ENCODE measurements at places on chromosomes 6 and 20. TPM values are rescaled to one million over a fixed set of nuclear protein-coding genes. Genes with fewer than 3 reads are reported as not detected.

DNA sequence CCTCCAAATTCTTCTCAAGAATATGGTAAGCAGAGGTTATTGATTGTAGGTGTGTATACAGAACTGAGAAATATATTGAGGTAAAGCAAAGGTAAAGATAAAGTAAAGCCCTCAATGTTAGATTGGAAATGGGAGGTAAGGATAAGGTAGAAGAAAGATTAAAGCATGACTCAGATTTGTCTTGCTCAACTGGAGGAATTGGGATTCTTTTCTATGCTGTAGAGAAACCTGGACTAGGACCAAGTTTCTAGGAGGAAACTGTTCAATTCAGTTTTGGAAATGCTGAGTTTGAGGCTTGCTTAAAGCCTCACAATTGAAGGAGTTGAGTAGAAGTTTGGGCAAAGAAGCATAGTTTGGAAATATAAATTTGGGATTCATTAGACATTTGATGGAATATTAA lies 634.0 kb upstream of the PTCHD4 start:
- H3K36me3 ChIP-seq, result no peaks in the 10 kb centered on the region
- DNase-seq, result no peak
- H3K4me1 ChIP-seq, result no peaks in the 10 kb centered on the region
- no peak overlapping the region for H3K4me3 ChIP-seq

- H3K4me3 ChIP-seq, result no peak overlapping the region
- H3K27ac ChIP-seq, result no peak overlapping the region
- no peak for DNase-seq
- H3K4me1 ChIP-seq, result no peaks in the 10 kb centered on the region
- H3K36me3 ChIP-seq, result no peaks in the 10 kb centered on the region
- no peaks in the 10 kb centered on the region for H3K27me3 ChIP-seq
Observed at GRCh38 chr20:1539816-1540419, 17.6 kb downstream of the SIRPD start.

DNA sequence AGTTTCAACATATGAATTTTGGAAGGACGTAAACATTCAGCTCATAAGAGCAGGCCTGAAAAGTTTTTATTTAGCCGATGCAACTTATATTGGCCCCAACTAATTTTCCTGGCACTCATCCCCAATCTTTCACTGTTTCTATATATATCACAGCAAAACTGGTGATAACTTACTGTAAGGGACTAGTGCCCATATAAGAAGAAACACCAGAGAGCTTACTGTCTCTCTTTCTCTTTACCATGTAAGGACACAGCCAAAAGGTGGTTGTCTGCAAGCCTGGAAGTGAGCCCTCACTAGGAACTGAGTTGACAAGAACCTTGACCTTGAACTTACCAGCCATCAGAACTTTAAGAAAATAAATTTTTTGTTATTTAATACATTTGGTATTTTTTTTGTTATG lies 807.4 kb upstream of the CITED2 start:
- no peaks in the 10 kb centered on the region for H3K27me3 ChIP-seq
- H3K4me1 ChIP-seq, result no peaks in the 10 kb centered on the region
- no peak overlapping the region for H3K4me3 ChIP-seq
- no peak overlapping the region for H3K27ac ChIP-seq
- DNase-seq, result no peak

- no peaks in the 10 kb centered on the region for H3K27me3 ChIP-seq
- no peak overlapping the region for H3K27ac ChIP-seq
- DNase-seq, result no peak
- no peaks in the 10 kb centered on the region for H3K36me3 ChIP-seq
- no peaks in the 10 kb centered on the region for H3K4me1 ChIP-seq
Observed at GRCh38 chr6:41269716-41270115, 16.8 kb downstream of the TREM1 start.

DNA sequence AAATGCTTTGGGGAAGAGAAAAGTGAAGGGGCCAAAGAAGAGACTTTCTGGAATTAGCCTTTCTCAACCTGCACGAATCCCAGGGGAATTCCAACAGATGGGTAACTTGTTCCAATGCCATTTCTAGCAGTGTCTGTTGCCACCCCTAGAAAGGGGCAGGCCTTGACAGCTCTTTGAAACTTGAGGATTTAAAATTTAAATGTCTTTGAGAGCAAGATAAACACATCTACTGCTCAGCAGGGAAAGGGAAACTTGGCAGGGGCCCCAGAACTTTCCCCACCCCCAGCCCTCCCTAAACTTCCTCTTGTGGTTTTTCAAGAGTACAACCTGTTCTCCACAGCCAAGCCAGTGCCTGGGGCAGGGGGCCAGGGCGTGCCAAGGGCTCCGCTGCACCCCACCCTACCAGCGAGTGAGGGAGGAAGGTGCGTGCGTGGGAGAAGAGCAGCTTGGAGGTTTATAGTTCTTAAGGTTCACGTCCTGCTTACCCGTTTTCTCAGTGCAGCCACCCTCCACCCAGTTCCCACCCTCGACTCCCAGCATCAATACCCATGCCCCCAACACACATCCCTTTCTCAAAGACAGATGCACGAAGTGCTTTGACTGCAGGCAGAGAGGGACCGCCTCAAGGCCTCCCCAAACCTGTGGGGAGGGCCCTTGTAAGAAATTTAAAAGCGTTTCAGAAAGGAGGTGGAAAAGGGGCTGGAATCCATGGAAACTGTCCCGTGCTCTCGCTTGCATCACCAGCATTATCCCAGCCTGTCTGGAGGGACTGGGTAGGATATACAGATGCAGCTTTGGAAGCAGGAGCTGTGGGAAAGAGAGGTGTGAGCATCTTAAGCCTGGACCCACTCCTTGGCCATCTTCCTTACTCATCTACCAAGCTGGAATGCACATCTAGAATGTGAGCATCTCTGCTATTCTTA lies 4.5 kb upstream of the TAF8 start:
- peak overlapping the region; percentile 77 for H3K27ac ChIP-seq
- no peaks in the 10 kb centered on the region for H3K27me3 ChIP-seq
- peak; percentile 92 for DNase-seq
- no peaks in the 10 kb centered on the region for H3K36me3 ChIP-seq
- no peaks in the 10 kb centered on the region for H3K4me1 ChIP-seq

GRCh38 chr20:51313358-51313827 lies 229.1 kb downstream of the NFATC2 start:
- H3K27ac ChIP-seq, result no peak overlapping the region
- H3K4me1 ChIP-seq, result no peaks in the 10 kb centered on the region
- no peaks in the 10 kb centered on the region for H3K36me3 ChIP-seq
- no peak overlapping the region for H3K4me3 ChIP-seq
- H3K27me3 ChIP-seq, result no peaks in the 10 kb centered on the region

GRCh38 chr6:150478656-150479545 lies 110.1 kb downstream of the IYD start:
- H3K27me3 ChIP-seq, result no peaks in the 10 kb centered on the region
- DNase-seq, result no peak
- no peak overlapping the region for H3K4me3 ChIP-seq
- H3K4me1 ChIP-seq, result no peaks in the 10 kb centered on the region
- H3K36me3 ChIP-seq, result no peaks in the 10 kb centered on the region

DNA sequence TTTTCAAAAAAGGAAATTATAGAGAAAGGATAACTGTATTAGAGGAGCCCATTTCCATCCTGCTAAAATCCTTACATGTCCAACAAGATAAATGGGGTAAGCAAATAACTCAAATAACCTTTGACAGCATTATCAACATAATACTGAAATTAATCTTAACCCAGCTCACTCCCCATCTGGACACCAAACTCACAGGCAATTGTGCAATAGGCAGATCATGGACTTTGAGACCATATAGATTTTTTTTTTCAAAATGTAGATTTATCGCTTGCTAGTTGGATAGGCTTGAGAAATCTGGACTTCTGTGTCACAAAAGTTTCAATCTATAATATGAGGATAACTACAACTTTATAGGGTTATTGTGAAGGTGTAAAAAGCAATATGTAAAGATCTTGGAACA lies 134.4 kb upstream of the ASCC3 start:
- H3K4me3 ChIP-seq, result no peak overlapping the region
- H3K4me1 ChIP-seq, result no peaks in the 10 kb centered on the region
- no peaks in the 10 kb centered on the region for H3K27me3 ChIP-seq

- no peak overlapping the region for H3K4me3 ChIP-seq
- H3K27ac ChIP-seq, result no peak overlapping the region
- peaks cover 2% of the 10 kb centered on the region for H3K4me1 ChIP-seq
- H3K27me3 ChIP-seq, result no peaks in the 10 kb centered on the region
Observed at GRCh38 chr6:158413028-158413427, 100.8 kb downstream of the TULP4 start.

- H3K4me1 ChIP-seq, result no peaks in the 10 kb centered on the region
- no peak overlapping the region for H3K27ac ChIP-seq
- H3K4me3 ChIP-seq, result no peak overlapping the region
- H3K36me3 ChIP-seq, result no peaks in the 10 kb centered on the region
- no peak for DNase-seq
Observed at GRCh38 chr6:79833264-79833963, 113.9 kb downstream of the ELOVL4 start.

- H3K4me3 ChIP-seq, result no peak overlapping the region
- no peak overlapping the region for H3K27ac ChIP-seq
- H3K4me1 ChIP-seq, result peaks cover 3% of the 10 kb centered on the region
- no peak for DNase-seq
- no peaks in the 10 kb centered on the region for H3K27me3 ChIP-seq
Observed at GRCh38 chr6:16676978-16677377, 84.3 kb downstream of the ATXN1 start.

DNA sequence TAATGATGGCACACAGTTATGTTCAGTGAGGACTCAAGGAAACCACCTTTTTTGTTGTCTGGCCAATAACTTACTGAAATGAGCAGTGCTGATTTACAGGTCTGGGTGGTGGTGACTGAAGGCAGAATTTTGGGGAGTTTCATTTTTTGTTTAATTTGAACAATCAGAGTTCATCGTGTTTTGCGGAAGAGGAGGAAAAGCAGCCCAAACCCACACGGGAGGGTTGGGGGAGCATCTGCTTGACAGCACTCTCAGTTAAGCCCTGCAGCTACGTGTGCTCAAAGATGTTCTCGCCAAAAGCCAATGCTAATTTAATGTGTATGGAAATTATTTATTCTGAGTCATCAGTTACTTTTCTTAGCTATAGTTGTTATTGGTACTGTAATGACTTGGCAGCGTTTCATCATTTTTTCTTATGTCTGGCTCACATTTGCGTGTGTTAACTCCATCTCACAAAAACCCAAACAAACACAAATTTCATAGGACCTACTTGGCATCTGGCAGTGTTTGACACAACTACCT lies 89.2 kb downstream of the UST start:
- H3K27me3 ChIP-seq, result no peaks in the 10 kb centered on the region
- H3K27ac ChIP-seq, result no peak overlapping the region
- H3K4me1 ChIP-seq, result no peaks in the 10 kb centered on the region
- no peaks in the 10 kb centered on the region for H3K36me3 ChIP-seq
- H3K4me3 ChIP-seq, result no peak overlapping the region

GRCh38 chr20:29123861-29124260 lies 2133.6 kb upstream of the DEFB115 start:
- H3K27ac ChIP-seq, result no peak overlapping the region
- H3K36me3 ChIP-seq, result no peaks in the 10 kb centered on the region
- no peaks in the 10 kb centered on the region for H3K27me3 ChIP-seq
- no peak for DNase-seq
- H3K4me3 ChIP-seq, result no peak overlapping the region

DNA sequence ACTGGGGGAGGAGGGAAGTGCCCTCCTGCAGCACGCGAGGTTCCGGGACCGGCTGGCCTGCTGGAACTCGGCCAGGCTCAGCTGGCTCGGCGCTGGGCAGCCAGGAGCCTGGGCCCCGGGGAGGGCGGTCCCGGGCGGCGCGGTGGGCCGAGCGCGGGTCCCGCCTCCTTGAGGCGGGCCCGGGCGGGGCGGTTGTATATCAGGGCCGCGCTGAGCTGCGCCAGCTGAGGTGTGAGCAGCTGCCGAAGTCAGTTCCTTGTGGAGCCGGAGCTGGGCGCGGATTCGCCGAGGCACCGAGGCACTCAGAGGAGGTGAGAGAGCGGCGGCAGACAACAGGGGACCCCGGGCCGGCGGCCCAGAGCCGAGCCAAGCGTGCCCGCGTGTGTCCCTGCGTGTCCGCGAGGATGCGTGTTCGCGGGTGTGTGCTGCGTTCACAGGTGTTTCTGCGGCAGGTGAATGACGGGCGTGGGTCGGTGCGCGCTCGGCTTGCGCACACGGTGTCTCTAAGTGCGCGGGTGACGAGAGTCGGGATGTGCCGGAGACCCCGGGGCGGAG lies at the start of gene CDKN1A:
Gene CDKN1A (plus strand): TSS at position 227 of the 555 bp plus-strand sequence. CDS start 5,388 bp downstream, outside the sequence.
- peak within 1 kb of the TSS; percentile 95 for H3K4me3 ChIP-seq
- peak within 1 kb of the TSS; percentile 98 for H3K27ac ChIP-seq
- DNase-seq, result peak; percentile 96
- H3K27me3 ChIP-seq, result peaks cover 2% of the 10 kb centered on the region
- H3K4me1 ChIP-seq, result no peaks in the 10 kb centered on the region

DNA sequence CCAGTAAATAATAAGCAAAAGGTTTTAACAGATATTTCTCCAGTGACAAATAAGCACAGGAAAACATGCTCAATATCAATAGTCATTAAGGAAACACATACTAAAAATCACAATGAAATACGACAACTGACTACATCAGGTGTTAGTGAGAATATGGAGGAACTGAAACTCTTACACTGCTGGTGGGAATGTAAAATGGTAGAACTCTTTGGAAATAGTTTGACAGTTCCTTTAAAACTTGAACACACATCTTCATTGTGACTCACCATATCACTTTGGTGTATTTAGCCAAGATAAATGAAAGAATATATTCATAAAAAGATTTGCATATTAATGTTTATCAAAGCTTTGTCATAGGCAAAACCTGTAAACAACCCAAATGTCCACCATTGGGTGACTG lies 11.3 kb upstream of the MAP3K5 start:
- H3K4me3 ChIP-seq, result no peak overlapping the region
- no peaks in the 10 kb centered on the region for H3K36me3 ChIP-seq
- H3K27me3 ChIP-seq, result no peaks in the 10 kb centered on the region
- no peaks in the 10 kb centered on the region for H3K4me1 ChIP-seq
- no peak for DNase-seq

The PTK6 gene
- total RNA-seq, result 0.19 TPM

The CENPW gene
- 5.6 TPM for total RNA-seq

The FKBP1C gene
- total RNA-seq, result not detected

The THEMIS gene
- 0.68 TPM for total RNA-seq

The SYCP2 gene
- total RNA-seq, result 2.4 TPM

The ANKS1A gene
- total RNA-seq, result 40.9 TPM

The NKX2-2 gene
- not detected for total RNA-seq

The POLR1C gene
- 27.6 TPM for total RNA-seq

The RNF217 gene
- 79.5 TPM for total RNA-seq

The NR2E1 gene
- not detected for total RNA-seq

The TSPO2 gene
- total RNA-seq, result not detected

The SERINC1 gene
- 274 TPM for total RNA-seq
